ENCODE measurements at places on chromosomes 4 and X.
A peak's percentile ranks its signal among the peaks of the same experiment; 100 is the strongest.

GRCh38 chrX:17456526-17456925 is 81.5 kb downstream of the NHS start:
- no peak for DNase-seq

DNA sequence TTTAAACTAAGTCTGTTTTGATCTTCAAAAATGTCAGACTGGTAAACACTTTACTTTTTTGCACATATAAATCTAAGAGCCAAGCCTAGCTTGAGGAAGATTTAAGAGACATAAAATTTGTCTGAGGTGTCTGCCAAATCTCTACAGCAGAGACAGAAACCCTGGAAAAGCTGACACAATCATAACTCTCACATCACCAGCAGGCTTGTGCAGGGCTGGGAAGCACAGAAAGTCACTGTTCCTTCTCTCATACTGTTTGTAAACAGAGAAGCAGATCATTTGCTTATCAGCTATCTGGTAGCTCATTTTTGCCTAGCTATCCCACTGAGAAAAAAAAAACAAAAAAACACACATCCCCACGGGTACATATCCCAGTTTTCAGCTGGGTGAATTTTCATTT is 7.0 kb downstream of the ENOX2 start:
- no peak for DNase-seq

GRCh38 chr4:145840162-145840768 is 98.4 kb downstream of the ZNF827 start:
- peak; percentile 42 for DNase-seq

DNA sequence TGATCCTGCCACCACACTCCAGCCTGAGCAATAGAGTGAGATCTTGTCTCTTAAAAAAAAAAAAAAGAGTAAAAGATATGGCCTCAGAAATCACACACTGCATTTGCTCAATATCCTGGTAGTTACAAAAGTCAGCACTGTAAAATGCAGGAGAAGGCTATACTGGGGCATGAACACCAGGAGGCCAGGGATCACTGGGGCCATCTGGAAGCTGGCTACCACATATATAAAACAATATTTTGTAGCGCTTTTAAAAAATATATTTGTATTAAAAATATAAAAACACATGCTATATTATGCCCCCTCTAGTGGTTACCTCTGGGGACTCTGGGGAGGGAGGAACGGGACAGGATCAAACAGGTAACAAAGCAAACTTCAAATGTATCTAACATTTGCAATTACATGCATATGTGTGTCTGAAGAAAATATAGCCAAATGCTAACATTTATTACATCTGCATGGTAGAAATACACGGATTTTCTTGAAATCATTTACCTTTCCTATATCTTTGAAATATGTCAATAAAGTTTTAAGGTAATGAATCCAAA is 4.0 kb downstream of the C4orf46 start:
- peak; percentile 26 for DNase-seq

- DNase-seq = no peak
Observed at GRCh38 chrX:48996969-48997368, 5.1 kb downstream of the GRIPAP1 start.
